ENCODE measurements at places on chromosomes 6 and 20.

GRCh38 chr20:20594171-20594530 lies 118.3 kb downstream of the RALGAPA2 start:
- DNase-seq = peak; percentile 39

GRCh38 chr6:135496800-135497411 lies 634 bp downstream of the AHI1 start:
- DNase-seq = no peak

DNA sequence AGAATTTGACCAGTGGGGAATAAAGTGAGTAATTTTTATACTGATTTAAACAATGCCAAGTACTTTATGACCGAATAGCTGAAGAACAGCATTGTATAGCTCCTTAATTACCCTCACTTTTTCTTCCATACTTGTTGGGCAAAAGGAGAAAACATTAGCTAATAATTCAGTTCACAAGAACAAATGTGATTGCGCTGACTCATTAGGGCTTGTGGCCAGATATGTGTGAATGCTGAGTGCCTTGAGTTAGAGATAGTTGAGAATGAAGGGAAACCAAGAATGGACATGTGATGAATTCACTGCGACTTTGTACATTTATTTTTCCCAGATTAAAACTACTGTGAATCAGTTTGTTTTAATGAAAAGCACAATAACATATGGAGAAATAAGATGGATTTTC lies 669.4 kb downstream of the TFAP2A start:
- DNase-seq = peak; percentile 1

DNA sequence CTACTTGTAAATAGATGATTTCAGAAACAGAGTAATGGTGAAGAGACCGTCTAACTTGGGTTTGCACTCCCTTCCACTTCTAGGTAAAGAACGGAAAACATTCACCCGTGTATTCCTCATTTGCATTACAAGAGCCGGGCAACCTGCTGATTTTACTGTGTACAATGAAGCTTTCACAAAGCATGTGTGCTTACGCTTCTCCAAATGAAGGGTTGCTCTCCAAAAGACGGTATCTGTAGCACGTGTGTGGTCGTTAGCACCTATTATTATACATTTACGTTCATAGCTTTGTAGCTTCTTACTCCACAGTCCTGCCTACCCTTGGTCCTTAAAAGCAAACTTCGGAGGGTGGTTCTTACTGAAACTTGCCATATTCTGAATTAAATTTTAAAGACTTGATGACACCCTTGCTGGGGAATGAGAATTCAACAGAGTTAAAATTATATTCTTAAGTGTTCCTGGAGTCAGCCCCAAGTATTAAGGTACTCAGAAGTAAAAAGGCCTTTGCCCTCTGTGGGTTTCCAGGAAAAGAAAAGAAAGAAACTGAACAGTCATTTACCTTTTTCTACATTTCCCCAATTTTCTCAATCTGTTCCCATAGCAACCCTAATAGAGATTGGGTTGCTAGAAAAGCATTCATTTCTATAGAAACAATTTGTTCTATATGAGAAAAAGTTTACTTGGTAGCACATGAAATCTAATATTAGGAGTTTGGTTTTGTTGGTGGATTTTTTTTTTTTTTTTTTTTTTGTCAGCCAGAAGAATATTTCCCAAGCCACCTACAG lies 61.9 kb upstream of the KCNG1 start:
- no peak for DNase-seq

DNA sequence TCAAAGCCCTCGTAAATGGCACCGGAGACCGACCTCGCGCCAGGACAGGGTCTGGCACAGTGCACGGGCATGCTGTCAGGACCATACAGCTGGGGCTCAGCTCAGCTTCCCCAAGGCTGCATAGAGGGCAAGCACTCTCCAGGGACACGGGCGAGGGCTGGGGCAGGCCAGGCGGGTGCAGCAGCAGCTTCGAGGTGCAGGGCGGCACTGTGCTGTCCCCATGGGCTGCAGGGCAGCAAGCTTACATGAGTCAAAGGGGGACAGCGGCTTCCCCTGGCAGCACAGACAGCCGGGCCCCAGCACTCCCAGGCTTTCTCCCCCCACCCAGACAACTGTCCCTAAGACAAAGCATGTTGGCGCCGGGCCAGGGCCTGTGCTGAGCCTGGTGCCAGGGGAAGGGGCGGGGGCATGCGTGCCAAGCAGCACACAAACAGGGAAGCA lies 25.7 kb downstream of the PSMG4 start:
- no peak for DNase-seq

All from amniotic epithelial cell (primary cell).